Metanephros (tissue), 2 donors: ENCODE measurements at places on chromosomes 12 and 14. TPM values are rescaled to one million over a fixed set of nuclear protein-coding genes. Genes with fewer than 3 reads are reported as not detected.

B4GALNT3 gene
- 15.5 TPM for total RNA-seq

CLEC1A gene
- 6.1 TPM for total RNA-seq

LRTM2 gene
- total RNA-seq = 0.35 TPM

TMEM132C gene
- 5.1 TPM for total RNA-seq

DCP1B gene
- total RNA-seq = 10.7 TPM

TNS2 gene
- total RNA-seq = 106 TPM

PRPH gene
- total RNA-seq = 0.18 TPM

CLMN gene
- 34.1 TPM for total RNA-seq

RACGAP1 gene
- 29.2 TPM for total RNA-seq

PRICKLE1 gene
- total RNA-seq = 85.7 TPM

DPY19L2 gene
- 47.2 TPM for total RNA-seq

CCDC197 gene
- 0.23 TPM for total RNA-seq

OAS3 gene
- total RNA-seq = 16.7 TPM

ENTPD5 gene
- total RNA-seq = 41.0 TPM

TRPV4 gene
- 13.9 TPM for total RNA-seq

ABHD4 gene
- total RNA-seq = 36.3 TPM

KRT71 gene
- total RNA-seq = 0.29 TPM

MIP gene
- not detected for total RNA-seq

HIF1A gene
- 171 TPM for total RNA-seq

KLRG1 gene
- 3.9 TPM for total RNA-seq

DNAL1 gene
- 9.9 TPM for total RNA-seq

PPP4R4 gene
- total RNA-seq = 0.06 TPM

FAM186B gene
- total RNA-seq = 0.47 TPM

GEMIN2 gene
- total RNA-seq = 19.9 TPM

LALBA gene
- not detected for total RNA-seq

PTGDR gene
- 1.5 TPM for total RNA-seq

KRT82 gene
- not detected for total RNA-seq

PGF gene
- total RNA-seq = 9.6 TPM

MAP3K9 gene
- 4.0 TPM for total RNA-seq

OTOGL gene
- total RNA-seq = 0.82 TPM

SYCP3 gene
- 0.12 TPM for total RNA-seq

TBPL2 gene
- not detected for total RNA-seq

PLCZ1 gene
- 1.2 TPM for total RNA-seq

ARMH4 gene
- total RNA-seq = 38.0 TPM

PRB2 gene
- not detected for total RNA-seq

WDHD1 gene
- total RNA-seq = 6.4 TPM

CSRP2 gene
- total RNA-seq = 55.2 TPM

CREBL2 gene
- total RNA-seq = 32.3 TPM

PTPN21 gene
- 42.0 TPM for total RNA-seq
